ENCODE measurements at places on chromosomes 12 and 14.

DNA sequence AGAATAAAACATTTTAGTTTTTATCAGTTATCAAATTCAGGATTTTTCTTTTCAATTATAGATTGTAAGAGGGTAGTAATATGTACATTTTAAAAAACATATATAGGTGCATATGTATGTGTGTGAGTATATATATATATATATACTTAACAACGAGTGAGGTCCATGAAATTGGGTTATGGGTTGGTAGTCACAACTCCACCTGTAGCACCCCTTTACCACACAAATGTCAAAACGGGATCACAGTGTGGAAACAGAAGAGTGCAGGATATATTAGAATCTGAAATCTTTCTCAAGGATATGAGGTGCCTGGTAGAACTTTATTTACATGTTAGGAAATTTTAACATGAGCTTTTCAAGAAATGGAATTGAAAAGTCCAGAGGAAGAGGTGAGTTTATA, 31.3 kb downstream of the MIA2 start:
- DNase-seq: peak; percentile 18

GRCh38 chr12:43292699-43293098, 259.3 kb downstream of the ADAMTS20 start:
- no peak for DNase-seq

DNA sequence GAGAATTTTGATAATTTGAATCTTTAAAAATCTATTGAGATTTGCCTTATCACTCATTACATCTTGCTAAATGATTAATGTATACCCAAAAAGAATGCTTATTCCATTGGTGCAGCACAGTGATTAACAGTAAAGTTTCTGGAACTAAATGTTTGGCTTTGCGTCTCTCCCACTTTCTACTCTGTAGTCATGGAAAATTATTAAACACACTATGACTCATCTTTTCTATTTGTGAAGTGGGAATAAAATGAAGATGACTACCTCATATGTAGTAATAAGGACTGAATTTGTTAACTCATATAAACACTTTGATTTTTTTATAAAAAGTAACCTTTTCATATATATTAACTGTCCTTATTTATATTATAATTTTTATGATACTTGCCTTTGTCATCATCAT, 118.1 kb downstream of the RERGL start:
- DNase-seq: no peak

DNA sequence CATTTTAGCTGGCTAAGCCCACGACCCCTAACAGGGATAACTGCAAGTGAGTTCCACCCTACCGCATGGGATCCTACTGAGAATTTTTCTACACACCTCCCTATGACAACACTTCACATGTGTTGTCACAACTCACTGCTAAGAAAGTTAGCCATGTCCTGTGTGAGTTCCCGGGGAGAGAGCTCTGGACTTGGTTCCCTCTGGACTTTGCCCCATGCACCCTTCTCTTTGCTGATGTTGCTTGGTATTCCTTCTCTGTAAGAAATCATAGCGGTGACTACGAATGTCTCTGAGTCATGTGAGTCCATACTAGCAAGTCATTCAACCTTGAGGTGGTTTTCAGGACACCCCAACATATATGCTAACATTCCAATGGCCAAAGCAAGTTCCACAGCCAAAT, 9.5 kb upstream of the CDKN3 start:
- DNase-seq: no peak

GRCh38 chr12:88035907-88036289, 6.7 kb upstream of the C12orf50 start:
- no peak for DNase-seq

DNA sequence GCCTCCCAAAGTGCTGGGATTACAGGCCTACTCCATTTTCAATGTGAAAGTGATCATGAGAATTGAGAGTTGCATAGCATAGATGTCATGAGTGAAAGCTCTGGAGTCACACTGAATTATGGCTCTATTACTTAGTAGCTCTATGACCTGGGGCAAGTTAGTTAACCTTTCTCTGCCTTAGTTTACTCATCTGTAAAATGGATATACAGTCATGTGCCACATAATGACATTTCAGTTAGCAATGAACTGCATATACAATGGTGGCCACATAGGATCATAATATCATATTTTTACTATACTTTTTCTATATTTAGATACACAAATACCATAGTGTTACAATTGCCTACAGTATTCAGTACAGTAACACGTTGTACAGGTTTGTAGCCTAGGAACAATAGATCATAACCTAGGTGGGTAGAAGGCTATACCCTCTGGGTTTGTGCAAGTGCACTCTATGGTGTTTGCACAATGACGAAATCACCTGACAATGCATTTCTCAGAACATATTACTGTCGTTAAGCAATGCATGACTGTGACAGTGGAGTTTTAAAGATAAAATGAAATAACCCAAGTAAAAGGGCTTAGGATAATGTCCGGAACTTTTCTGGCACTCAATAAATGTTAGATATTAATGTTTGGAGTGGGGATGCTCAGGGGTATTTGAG, 53.1 kb downstream of the ZFYVE26 start:
- no peak for DNase-seq

DNA sequence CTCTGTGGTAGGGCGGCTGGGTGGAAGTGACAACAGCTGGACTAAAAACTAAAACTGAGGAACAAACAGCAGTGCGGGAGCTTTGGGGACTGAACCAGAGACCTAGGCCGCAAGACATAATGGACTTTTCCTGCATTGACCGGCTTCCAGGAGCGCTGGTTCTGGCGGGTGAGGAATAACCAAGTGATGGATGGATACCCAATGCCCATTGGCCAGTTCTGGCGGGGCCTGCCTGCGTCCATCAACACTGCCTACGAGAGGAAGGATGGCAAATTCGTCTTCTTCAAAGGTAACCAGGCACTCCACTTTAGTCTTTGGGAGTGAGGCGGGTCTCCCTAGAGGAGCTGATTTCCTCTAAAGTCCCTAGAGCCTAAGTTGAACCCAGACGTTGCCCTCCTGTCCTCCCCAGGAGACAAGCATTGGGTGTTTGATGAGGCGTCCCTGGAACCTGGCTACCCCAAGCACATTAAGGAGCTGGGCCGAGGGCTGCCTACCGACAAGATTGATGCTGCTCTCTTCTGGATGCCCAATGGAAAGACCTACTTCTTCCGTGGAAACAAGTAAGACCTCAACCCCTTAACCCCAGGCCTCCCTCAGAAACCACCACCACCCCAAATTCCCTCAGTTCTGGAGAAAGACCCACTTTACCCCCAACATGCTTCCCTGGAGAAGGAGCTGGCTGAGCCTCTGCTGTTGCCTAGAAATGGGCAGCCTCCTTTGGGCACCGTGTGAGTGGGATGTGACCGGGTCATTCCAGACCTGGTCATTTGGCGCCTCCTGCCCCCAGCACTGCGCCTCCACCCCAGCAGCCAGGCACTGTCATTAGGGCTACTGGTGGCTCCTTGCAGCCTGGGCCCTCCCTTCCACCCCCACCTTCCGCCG, 8.1 kb downstream of the MMP14 start:
- no peak for DNase-seq

DNA sequence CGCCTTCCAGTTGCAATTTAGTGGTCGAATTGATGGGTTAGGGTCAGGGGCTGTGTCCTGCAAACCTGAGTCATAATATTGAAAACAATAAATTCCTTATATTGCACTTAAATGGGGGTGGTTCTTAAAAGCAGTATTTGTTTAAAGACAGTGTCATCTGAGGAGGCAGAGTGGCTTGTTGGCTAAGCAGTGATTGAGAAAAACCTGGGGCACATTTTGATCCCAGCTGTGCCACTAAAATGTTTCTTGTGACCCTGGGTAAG, 48.4 kb downstream of the FBXW8 start:
- DNase-seq: no peak

DNA sequence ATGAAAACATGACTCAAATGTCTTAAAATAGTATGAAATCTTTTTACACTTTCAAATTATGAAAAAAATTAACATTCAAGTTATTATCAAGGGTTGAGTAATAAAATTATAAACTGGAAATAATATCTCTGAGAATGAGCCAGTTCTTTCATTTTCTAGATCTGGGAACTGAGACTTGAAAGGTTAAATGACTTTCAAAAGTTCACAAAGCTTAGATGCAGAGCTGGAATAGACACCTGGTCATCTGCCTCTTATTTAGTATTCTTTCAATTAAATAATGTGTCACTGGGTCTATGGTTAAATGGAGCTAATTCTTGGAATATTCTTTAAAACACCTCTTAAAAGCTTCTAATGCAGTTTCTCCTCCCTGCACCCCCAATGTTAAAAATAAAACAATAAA, 86.6 kb downstream of the CDK17 start:
- DNase-seq: no peak
